Adipose tissue (tissue), 3 donors: ENCODE measurements at places on chromosomes 5 and 9. TPM values are rescaled to one million over a fixed set of nuclear protein-coding genes. Genes with fewer than 3 reads are reported as not detected.

GABRA1 gene
- polyA plus RNA-seq: not detected

PIP5K1B gene
- polyA plus RNA-seq: 2.0 TPM

HINT1 gene
- polyA plus RNA-seq: 218 TPM

RETREG1 gene
- 9.2 TPM for polyA plus RNA-seq

KIF12 gene
- 1.0 TPM for polyA plus RNA-seq

BARHL1 gene
- polyA plus RNA-seq: not detected

N4BP3 gene
- polyA plus RNA-seq: 0.58 TPM

DCAF12 gene
- polyA plus RNA-seq: 24.2 TPM

IRX2 gene
- 0.22 TPM for polyA plus RNA-seq

TICAM2 gene
- polyA plus RNA-seq: 3.0 TPM

ARL15 gene
- 15.2 TPM for polyA plus RNA-seq

IFNA21 gene
- polyA plus RNA-seq: not detected

CD14 gene
- polyA plus RNA-seq: 73.4 TPM

MEIKIN gene
- not detected for polyA plus RNA-seq

INSL6 gene
- polyA plus RNA-seq: not detected

GLRA1 gene
- polyA plus RNA-seq: 0.13 TPM

PAPPA gene
- 2.0 TPM for polyA plus RNA-seq

EIF4E1B gene
- not detected for polyA plus RNA-seq

CCDC192 gene
- 0.79 TPM for polyA plus RNA-seq

ADAMTS2 gene
- 5.3 TPM for polyA plus RNA-seq

AGXT2 gene
- not detected for polyA plus RNA-seq

ZNF883 gene
- polyA plus RNA-seq: 1.2 TPM

CCNO gene
- polyA plus RNA-seq: not detected

PDLIM7 gene
- polyA plus RNA-seq: 105 TPM
